GM12864 (cell line): ENCODE measurements at places on chromosomes 16 and 17.

GRCh38 chr16:50737420-50737959 lies 4.4 kb upstream of the CYLD start:
- DNase-seq, result no peak

DNA sequence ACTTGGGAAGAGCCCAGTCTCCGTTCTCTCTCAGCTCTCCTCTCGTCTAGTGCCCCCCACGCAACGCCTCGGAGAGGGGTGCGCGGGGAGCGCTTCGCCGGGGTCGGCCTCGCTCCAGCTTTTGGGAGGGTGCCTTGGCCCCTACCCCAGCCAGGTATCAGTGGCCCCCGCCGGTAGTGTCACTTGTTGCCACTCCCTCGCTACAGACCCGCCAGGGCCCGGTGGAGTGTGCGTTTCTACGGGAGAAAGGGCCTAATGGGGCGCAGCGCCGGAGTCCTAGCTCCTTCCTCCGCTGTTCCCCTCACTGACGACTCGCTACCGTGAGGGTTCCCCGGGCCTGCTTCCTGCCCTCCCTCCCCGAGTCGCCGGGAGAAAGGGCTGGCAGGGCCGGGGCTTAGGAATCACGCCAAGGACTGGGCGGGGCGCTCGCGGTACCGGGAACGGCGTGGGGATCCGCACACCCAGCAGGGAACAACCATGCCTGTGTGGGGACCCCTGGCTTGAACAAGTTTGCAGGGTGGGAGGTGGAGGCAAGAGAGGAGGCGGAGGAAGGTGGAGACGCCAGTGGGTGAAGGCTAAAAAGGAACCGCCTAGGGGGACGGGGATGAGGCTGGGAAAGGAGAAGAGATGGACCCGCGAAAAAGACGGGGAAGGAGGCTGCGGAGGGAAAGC lies 997 bp upstream of the CDH11 start:
- no peak for DNase-seq

GRCh38 chr17:29592850-29593551 lies at the start of gene ANKRD13B:
ANKRD13B (plus strand) TSS chr17:29593132; CDS start chr17:29593622, 490 bp downstream.
- no peak for DNase-seq

GRCh38 chr17:55314061-55314783 lies 49.5 kb downstream of the HLF start:
- DNase-seq, result no peak

GRCh38 chr16:50266337-50267091 lies at the start of gene ADCY7:
ADCY7 (plus strand) TSS chr16:50266551; CDS start chr16:50288180, 21,629 bp downstream.
- DNase-seq, result no peak

- DNase-seq, result no peak
These were observed 117.7 kb downstream of the ABCC1 start for GRCh38 chr16:16067127-16067526.

GRCh38 chr16:914440-914839 lies 56.3 kb downstream of the LMF1 start:
- DNase-seq, result peak; percentile 26

DNA sequence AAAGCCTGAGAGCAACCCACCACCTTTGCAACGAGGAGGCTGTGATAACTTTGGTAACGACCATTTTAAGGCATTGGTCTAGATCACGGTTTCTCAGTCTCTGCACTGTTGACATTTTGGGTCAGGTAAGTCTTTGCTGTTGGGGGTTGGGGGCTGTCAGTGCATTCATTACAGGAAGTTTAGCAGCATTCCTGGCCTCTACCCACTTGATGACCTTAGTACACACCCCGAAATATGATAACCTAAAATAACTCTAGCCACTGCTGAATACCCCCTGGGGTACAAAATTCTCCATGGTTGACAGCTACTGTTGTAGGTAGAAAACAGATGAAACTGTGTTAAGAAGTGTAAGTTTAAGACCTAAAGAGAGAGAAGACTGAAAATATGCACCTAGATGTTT lies 36.3 kb downstream of the ADAMTS18 start:
- no peak for DNase-seq
